ENCODE measurements at places on chromosomes 6 and 20. TPM values are rescaled to one million over a fixed set of nuclear protein-coding genes. Genes with fewer than 3 reads are reported as not detected.

Gene RCAN2
- total RNA-seq, result 1.5 TPM

Gene NKX2-2
- total RNA-seq, result not detected

Gene C20orf204
- 1.2 TPM for total RNA-seq

Gene NRSN1
- total RNA-seq, result not detected

Gene KCNB1
- under 0.01 TPM for total RNA-seq

Gene STMND1
- not detected for total RNA-seq

Gene ITPR3
- 55.4 TPM for total RNA-seq

Gene SKIC2
- 50.1 TPM for total RNA-seq

Gene BEND6
- 19.1 TPM for total RNA-seq

Gene C6orf141
- total RNA-seq, result 55.3 TPM

Gene ALDH8A1
- not detected for total RNA-seq

Gene SCRT2
- total RNA-seq, result not detected

Gene ARMC2
- total RNA-seq, result 1.7 TPM

Gene EIF6
- 161 TPM for total RNA-seq

Gene ANGPT4
- not detected for total RNA-seq

Gene ZNF391
- total RNA-seq, result 1.7 TPM

Gene SH3BGRL2
- total RNA-seq, result 6.7 TPM

Gene BACH2
- total RNA-seq, result 0.55 TPM

Gene HLA-G
- not detected for total RNA-seq

Gene TINAG
- total RNA-seq, result not detected

Gene DSP
- total RNA-seq, result 0.33 TPM

Gene DNMT3B
- total RNA-seq, result 7.4 TPM

Gene POU3F2
- not detected for total RNA-seq

Gene BICRAL
- 3.9 TPM for total RNA-seq

Gene DEFB132
- not detected for total RNA-seq

Gene VSTM2L
- 0.66 TPM for total RNA-seq

Gene PPP1R16B
- total RNA-seq, result 5.3 TPM

Gene DLL1
- total RNA-seq, result 1.3 TPM

Gene NELFE
- 171 TPM for total RNA-seq

Gene DEFB129
- total RNA-seq, result not detected

Gene PSORS1C1
- 1.00 TPM for total RNA-seq

Gene OARD1
- total RNA-seq, result 14.1 TPM

Gene SUMO4
- 1.00 TPM for total RNA-seq

Gene LST1
- not detected for total RNA-seq

Gene RNF182
- total RNA-seq, result 1.8 TPM

Gene TMC2
- total RNA-seq, result not detected

Gene METTL24
- total RNA-seq, result 0.50 TPM

Gene BPIFA1
- not detected for total RNA-seq

Gene MLIP
- not detected for total RNA-seq

Gene OPRL1
- 1.1 TPM for total RNA-seq

Gene TCF21
- 1.9 TPM for total RNA-seq

Gene STMN3
- total RNA-seq, result 43.9 TPM

Gene TFB1M
- 36.1 TPM for total RNA-seq
